Head of caudate nucleus (tissue), 42 donors: ENCODE measurements at places on chromosomes 3 and 15.

GRCh38 chr3:66350601-66351000, 129.8 kb downstream of the SLC25A26 start:
- DNase-seq, result no peak

- DNase-seq, result peak; percentile 74
Measured at GRCh38 chr15:90062023-90062442, 40.2 kb downstream of the IDH2 start.

DNA sequence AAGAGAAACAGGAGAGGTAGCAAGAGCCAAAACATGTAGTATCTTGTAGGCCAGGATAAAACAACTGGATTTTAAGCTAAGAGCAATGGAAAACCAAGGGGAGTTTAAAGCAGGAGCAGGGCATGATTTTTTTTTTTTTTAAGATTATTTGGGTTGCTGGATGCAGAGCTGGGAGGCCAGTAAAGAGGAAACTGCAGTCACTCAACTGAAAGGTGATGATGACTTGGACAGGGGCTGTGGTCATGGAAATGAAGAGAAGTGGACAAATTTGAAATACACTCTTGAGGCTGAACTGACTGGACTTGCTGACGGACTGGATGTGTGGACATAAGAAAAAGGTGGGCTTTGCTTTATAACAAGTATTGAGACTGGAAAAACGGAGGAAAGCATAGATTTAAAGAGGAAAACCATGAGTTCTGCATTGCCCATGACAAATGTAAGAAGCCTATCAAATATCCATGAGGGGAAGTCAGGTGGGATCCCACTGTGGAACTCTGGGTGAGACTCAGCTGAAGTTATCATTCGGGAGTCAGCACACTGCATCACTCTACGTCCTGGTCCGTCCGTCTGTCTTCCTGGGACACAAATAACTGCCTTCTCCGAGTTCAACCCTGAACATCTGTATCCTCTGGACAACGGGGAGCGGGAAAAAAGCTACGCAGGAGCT, 688 bp downstream of the XPC start:
- DNase-seq, result no peak

DNA sequence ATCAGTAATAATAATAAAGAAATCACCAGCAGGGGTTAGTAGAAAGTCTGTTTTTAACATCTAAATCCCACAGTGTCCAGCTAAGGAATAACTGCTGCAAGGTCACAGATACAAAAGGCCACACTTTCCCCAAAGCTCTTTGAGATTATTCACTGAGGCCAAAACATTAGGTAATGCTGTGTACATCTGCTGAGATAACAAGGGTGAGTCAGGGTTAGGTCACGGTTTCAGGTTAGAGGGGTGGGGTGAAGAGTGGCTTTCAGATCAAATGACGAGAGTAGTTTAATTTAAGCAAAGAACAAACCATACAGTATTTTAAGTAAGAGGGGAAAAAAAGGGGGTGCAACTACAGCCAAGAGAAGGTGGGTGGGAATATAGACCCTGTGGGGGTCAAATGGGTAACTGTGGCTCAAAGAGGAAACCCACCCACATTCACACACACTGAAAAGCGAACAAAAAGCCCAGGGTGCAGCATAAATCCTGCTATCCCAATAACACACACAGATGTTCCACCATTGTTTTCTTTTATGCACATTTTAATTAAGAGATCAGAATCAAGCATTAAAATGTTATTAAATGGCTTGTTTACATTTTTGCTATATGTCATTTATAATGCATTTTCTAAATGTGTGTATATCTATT, 412.9 kb downstream of the TIGIT start:
- no peak for DNase-seq

- DNase-seq, result no peak
Measured at GRCh38 chr3:195306369-195306768, 35.4 kb upstream of the XXYLT1 start.

GRCh38 chr15:68424754-68425390, 7.1 kb downstream of the ITGA11 start:
- DNase-seq, result no peak

- no peak for DNase-seq
Measured at GRCh38 chr15:72559781-72560180, 85.7 kb downstream of the ARIH1 start.

DNA sequence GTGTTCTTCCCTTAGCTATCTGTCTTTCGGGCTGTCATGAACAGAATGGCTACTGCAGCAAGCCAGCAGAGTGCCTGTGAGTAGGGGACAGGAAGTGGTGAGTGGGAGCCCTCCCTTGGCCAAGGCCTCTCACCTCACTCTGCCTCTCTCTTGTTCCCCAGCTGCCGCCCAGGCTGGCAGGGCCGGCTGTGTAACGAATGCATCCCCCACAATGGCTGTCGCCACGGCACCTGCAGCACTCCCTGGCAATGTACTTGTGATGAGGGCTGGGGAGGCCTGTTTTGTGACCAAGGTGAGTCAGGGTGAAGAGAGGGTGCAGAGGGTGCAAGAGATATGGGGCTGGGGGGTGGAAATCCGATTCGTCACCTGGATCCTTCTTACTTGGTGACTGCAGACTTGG, 3.0 kb downstream of the DLL4 start:
- DNase-seq, result no peak

DNA sequence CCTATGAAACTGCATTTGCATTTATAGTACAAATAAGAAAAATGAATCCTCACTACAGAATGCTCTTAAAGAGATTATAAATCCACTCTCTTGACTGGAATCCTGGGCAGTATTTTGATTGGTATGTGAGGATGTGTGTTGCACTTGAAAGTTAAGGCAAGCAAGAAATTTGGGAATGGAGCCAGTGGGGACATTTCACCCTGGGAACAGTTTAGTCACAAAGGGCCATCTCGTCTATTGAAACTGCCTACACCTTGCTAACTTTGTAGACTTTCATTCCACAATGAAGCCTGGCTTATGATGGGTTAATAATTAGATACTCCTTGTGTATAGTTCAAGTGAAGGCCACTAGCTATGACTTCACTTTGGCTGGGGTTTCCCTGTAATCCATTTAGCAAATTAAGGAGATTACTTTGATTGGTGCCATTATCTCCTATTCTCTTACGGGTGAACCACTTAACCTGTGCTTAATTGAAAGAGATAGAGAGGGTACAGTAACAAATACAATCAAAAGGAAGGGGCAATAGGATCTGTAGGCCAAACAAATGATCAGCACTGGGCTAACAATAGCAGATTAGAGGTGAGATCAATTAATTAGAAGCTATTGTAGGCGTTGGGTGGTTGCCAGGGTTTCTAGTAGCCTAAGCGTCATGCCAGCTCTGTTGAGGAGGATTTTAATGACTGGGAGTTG, 146.9 kb upstream of the RARB start:
- DNase-seq, result no peak

DNA sequence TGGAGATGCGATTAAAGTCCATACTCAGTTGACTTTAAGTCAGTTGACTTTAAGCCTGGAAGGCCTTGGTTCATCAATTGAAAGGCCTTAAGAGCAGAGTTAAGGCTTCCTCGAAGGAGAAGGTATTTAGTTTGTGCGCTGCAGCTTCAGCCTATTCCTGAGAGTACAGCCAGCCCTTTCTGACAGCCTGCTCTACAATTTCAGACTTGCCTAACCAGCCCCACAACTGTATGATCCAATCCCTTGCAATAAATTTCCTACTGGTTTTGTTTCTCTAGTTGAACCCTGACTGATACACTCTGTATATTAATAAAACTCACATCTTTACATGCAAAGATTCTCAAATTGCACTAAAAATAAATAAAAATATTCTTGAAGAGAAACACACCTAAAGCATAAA, 66.1 kb upstream of the RORA start:
- no peak for DNase-seq

DNA sequence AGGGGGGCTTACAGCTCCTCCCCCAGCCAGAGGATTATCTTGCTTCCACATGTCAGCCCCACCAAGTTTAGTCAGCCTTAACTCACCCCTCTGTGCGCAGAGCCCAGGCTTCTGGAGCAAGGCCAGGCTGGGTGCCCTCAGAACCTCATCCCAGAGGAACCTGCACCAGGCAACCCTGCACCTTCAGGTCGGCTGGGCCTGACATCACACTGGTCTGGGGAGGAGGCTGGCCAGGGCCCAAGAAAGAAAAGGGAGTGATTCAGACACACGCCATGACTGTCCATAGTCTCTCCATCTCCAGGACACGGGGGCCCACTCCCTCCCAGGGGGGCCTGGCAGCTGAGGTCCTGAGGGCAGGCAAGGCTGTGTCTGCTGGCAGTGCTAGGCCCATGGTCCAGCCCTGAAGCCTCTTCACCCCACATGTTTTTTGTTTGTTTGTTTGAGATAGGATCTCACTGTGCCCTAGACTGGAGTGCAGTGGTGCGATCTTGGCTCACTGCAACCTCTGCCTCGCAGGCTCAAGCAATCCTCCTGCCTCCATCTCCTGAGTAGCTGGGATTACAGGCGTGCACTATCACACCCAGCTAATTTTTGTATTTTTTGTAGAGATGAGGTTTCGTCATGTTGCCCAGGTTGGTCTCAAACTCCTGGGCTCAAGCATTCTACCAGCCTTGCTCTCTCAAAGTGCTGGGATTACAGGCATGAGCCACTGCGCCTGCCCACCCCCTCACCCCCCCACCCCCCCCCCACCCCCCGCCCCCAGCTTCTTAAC, 11.1 kb downstream of the TNK2 start:
- DNase-seq, result no peak

DNA sequence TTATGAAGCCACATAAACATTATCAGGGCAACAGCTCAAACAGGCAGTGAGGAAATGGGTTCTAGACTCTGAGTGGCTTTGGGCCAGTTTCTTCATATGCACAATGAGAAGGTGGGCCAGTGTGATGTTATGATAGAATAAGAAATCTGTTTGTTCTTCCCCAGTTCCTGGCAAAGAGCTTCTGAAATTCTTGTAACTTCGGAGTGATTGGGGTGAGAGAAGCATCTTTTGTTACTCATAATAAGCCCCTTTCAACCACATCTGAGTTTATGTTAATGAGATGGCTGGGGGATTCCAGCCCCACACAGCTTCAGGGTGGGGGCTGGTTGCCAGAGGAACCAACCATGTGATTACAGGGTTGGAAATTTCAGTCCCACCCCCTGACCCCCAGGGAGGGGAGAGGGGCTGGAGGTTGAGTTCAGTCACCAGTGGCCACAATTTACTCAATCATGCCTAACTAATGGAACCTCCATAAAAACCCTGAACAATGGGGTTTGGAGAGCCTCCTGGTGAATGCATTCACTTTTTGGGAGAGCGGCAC, 57.0 kb upstream of the FRMD4B start:
- DNase-seq, result no peak

DNA sequence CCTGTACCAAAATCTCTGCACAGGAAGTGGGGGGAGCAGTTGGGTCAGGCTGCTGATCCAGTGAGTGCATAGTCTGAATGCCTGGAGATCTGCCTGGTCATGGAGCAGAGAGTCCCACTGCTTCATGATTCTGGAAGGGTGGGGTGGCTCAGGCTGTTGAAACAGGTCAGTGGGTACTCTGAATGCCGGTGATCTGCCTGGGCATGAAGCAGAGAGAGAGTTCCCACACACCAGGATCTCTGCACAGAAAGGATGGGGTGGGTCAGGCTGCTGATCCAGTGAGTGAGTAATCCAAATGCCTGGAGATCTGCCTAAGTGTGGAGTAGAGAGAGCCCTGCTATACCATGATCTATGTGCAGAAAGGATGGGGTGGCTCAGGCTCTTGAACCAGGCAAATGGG, 16.1 kb upstream of the GCSAM start:
- no peak for DNase-seq

GRCh38 chr3:45236964-45237363, 10.9 kb upstream of the TMEM158 start:
- DNase-seq, result no peak

- DNase-seq, result peak; percentile 82
Measured at GRCh38 chr3:124559846-124560574, 170.2 kb upstream of the UMPS start.

DNA sequence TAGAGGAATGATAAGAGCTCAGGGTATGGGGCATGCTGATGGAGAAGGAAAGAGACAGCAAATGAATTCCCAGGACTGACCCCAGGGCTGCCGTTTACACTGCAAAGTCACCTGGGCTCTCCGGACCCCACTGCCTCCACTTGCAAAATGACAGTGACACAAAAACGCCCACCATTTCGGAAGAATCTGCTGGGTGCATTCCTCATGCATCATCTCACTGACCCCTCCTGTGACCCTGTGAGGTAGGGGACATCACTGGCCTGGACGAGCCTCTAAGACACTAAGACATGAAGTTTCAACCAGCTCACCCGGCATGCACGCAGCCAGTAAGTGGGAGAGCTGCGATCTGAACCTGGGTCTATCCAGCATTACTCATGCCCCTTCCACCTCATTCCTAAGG, 60.3 kb downstream of the PCSK6 start:
- no peak for DNase-seq

DNA sequence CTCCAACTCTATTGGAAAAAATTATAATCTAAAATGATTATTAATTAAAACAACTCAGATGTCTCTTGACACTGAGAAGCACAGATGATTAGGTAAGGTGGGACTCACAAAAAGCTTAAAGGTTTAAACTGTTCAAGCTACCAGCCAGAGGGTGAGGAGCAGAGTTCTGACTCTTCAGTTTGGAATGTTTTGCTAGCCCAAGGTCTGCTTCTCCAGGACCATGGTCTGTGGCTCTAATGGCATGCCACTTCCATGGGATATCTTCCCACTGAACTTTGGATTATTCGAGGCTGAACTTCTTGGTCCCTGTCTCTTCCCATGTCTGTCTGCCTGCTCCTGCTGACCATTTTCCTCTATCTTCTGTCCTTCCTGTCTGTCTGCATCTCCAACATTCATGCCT, 49.2 kb downstream of the CACNA2D3 start:
- DNase-seq, result no peak

DNA sequence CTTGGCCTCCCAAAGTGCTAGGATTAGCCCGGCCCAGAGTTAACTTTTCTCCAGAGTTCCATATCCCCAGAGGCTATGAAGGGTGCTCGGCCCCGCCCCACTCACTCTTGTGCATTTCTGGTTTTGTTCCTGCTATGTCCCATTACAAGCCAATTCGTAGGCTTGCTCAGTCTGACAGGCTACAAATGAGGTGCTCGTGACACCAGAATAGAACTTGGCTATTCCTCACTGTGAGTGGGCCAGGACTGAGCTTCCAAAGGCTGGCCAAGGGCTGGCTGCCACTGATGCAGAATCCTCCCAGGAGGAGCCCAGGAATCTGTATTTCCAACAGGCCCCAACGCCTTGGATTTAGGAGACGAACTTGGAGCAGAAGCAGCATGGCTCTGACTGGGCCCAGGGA, 282.7 kb upstream of the C2CD4B start:
- DNase-seq, result no peak
